ENCODE measurements at places on chromosomes 5 and 9.

GRCh38 chr5:151459680-151460324, 12.4 kb downstream of the SLC36A1 start:
- DNase-seq: no peak

GRCh38 chr9:2023042-2023441, 7.9 kb downstream of the SMARCA2 start:
- no peak for DNase-seq

DNA sequence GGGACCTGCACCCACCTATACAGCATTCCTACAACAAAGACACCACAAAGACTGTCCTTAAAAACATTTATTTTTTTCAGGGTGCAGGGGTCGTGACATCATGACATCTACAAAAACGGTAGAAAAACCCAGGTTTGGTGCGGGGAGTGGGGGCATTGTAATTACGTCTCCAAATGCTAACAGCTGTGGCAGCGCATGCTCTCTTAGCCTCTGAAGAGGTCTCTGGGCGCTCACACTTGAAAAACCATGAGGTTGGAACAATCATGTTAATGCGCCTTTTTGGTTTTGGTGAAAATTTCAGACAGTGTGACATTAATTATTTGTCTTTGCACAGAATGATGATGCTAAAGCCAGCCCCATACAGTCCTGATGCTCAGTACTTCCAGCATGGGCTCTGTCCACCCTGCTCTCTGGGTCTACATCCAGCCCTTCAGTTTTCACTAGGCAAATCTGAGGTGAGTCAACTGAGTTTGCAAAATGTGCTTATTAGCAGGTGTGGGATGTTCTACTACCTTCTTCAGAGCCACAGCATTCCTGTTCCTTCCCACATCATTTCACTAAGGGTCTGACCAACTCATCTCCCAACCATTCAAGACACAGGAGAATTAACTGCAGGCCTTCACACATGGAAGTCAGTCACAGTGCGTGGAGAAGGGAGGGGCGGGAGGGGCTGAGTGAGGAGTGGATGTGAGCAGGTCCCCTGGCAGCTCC, 14.1 kb downstream of the ALDH1B1 start:
- DNase-seq: no peak

DNA sequence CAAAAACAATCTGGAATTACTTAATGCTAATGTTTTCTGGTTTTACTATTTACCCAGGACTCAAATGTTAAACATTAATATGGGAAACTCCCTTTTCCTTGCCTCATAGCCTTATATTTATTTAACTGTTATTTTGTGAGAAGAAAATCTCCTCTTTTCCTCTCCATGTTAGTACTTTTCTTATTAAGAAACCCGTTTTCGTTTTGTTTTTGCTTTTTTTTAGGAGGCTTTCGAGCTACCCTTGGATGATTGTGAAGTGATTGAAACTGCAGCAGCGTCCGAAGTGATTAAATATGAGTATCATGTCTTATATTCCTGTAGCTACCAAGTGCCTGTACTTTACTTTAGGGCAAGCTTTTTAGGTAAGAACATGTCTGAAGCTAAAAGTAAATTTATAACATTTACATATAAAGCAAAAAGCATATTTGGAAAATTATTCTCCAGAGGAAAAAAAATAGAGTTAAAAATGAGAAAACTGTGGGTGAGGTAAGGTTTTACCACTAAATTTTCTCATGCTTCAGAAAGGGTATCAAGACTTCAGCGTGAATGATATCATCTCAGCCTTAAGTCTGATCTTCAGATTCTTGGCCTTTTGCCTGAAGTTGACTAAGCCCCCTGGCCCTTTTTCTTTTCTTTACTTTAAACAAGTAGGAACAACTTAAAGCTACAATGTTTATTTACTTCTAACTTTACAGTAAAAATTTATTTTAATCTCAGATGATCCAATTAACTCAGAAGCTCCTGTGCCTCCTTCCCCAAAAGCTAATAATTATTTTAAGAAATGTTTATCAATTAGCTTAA, 113.8 kb downstream of the RPS23 start:
- DNase-seq: no peak

DNA sequence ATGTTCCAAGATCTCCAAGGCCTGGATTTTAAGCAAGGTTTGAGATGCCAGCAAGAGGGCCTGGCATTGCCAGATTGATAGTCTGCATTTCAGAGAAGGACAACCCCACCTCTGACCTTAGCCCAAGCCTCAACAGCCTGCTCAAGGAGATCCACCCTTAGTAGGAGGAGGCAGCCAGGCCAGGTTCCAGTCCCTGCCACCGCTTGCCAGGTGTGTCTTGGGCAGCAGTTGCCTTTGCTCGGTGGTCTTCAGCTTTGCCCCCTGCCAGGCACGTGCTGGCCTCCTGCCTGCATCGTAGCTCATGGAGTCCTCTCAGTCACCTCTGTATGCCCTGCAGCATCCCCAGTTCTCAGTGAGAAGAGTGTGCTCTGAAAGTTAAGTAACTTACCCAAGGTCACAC, 134.2 kb downstream of the KCNIP1 start:
- DNase-seq: no peak

DNA sequence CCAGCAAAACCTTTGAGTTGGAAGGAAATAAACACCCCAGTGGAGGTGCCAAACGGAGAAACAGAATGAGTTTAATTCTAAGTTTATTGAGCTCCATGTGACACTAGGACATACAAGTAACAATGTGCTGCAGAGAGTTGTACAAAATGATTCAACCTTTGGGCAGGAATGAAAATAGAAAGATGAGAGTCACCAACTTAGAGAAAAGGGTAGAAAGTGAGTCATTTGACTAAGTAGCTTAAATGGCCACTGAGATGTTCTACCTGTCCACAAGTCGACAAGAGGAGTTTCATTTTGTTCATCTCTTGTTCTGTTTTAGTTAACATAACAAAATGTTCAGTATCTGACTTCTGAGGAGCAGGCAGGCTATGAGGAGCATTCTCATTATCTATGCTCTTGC, 284.7 kb downstream of the NR2F1-AS1 start:
- DNase-seq: no peak

GRCh38 chr9:123928533-123929176, 1.3 kb downstream of the DENND1A start:
- no peak for DNase-seq

DNA sequence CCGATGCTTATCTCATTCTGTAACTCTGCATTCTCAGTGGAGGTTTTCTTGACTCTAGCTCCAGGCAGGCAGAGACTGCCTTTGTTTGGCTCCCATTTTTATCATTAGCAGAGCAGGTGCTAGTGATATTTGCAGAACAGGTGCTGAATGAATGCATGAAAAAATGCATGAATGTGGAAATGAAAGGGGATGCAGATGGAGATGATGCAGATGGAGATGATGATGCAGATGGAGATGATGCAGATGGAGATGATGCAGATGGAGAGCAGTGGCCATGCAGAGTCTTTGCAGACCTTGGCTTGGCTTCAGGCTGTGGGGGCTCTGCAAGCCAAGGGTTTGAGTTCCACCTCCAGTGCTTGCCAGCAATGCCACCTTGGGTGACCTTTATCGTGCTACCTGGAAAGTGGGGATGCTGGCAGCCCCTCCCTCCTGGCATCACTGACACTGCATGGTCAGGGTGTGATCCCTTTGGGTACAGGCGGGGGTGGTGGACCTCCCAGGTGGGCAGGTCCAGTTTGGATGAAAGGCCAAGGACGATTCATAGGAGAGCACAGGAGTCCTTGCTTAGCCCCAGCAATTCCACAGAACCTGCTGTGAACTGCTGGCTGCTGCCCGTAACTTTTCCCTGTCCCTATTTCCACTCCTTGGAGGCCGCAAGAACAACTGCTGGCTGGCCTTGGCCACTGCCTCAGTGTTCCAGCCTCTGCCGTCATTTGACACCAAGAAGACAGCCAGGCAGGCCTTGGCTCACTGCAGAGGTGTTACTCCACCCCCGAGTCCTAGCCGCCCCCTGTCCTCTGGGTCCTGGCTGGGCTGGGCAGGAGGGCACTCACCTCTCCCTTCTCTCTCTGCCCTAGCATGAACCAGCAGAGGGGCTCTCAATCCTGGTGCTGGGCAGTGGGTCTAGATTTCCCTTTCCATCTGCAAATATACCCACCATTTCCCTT, 33.0 kb downstream of the ERGIC1 start:
- no peak for DNase-seq

Measured in activated T-helper 1 cell treated with anti-CD3 and anti-CD28 coated beads, Interleukin-2, amount 50 U/mL, for 16 hours (primary cell).